ENCODE measurements at places on chromosomes 5 and 9.
A peak's percentile ranks its signal among the peaks of the same experiment; 100 is the strongest.

- no peak for DNase-seq
These were observed 447.8 kb upstream of the CD180 start for GRCh38 chr5:67644221-67644920.

GRCh38 chr9:117772960-117773359, 68.8 kb downstream of the TLR4 start:
- DNase-seq = peak; percentile 88

DNA sequence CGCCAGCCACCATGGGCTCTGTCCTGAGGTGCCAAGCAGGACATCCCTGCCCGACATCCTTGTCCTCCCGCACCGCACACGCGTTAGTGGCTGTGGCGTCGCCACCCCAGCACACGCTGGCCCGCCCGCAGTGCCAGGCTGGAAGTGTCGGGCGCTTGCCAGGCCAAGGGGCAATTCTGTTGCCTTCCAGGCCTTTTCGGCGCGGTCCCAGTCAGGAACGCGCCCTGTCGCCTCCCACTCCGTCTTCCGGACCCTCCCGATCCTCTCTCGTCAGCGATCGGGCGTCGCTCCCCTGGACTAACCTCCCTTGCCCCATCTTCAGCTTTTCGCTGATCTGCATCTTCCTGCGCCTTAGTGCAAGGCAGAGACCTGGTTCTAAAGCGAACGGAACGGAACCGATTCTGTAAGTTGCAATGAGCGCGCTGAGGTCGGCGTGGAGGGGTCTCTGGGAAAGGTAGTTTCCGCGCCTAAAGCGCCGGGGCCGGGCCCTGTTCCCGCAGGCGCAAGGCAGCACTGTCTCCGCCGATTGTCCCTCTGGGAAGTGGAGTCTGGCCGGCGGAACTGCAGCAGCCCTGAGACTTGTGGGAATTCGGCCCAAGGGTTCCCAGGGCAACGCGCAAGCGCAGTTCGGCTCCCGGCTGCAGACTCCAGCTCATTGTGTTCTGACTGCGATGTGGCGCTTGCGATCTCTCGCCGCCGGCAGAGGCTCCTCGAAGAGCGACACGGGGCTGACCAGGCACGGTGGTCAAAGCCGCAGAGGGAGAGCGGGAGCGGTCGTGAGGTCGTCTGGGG, at the start of gene ZNF454:
Gene ZNF454, plus strand, starts transcription at position 630 of the 792 bp plus-strand sequence. CDS start 1,594 bp downstream, outside the sequence.
- no peak for DNase-seq

DNA sequence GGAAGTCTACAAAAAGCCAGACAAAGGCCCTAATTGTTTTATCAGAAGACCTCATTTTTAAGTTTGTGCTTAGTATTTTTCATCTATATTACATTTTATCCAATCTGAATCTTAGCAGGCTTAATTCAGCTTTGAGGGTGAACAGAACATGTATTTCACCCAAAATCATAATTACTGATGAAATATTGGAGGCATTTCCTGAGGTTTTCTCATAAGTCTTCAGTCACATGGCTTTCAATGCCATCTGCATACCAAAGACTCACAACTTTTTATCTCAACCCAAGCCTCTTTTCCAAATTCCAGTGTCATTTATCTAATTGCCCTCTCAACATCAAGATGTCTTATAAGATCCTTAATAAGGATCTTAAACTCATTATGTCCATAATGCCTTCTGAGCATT, 150.8 kb downstream of the TTC39B start:
- DNase-seq = no peak

GRCh38 chr5:33662722-33663427, 222.1 kb downstream of the TARS1 start:
- DNase-seq = peak; percentile 21

DNA sequence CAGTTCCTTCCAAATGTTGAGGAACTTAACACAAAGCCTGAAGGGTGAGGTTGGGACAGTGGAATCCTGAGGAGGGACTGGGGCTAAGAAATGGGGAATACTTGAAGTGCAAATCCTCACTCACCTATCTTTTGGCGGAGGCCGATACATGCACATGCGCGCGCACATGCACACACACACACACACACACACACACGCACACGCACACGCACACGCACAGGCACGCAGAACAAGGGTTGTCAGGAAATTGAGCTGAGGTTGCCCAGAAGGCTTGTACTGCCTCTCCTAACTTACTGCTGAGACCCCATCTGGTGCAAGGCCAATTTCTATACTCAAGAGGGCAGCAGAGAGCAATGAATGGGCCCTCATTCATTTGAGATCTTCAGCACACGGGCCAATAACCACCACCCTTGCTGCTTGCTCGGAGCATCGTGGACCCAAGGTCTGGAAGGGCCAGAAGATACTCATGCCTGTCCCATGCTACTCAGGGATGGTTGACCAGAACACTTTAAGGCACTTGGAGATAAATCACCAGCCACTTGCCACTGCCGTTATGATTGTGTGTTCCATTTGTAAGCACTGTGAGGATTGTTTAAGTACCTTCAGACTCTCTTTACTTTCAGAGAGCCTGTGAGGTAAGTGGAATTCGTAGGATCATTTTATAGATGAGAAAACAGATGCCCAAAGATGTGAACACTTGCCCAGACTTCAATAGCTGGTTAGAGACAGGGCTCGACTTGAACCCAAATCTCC, 21.5 kb downstream of the BTF3 start:
- DNase-seq = peak; percentile 83

DNA sequence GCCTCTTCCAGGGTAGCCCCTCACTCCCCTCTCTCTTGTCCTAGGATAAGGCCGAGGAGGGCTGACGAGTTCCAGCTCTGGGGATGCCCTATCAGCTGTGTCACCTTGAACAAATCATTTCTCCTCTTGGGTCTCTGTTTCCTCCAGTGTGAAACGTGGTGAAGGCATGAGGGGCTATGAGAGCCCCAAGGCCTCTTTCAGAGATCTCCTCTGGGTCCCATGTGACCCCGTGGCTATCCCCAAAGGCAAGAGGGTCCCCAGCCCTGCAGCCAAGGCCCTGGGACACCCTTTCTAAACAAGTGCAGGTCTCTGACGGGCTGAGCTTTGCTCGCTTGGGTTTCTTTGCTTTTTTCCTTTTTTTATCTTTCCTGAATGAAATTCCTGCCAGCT, 25.5 kb upstream of the SPTLC1 start:
- no peak for DNase-seq
